Stimulated activated CD8-positive, alpha-beta memory T cell treated with anti-CD3 and anti-CD28 coated beads, Interleukin-2, amount 100 ng/mL, for 48 hours (primary cell): ENCODE measurements at places on chromosomes 5 and 9.

GRCh38 chr5:14781106-14781505 lies 90.5 kb downstream of the ANKH start:
- no peak for DNase-seq

DNA sequence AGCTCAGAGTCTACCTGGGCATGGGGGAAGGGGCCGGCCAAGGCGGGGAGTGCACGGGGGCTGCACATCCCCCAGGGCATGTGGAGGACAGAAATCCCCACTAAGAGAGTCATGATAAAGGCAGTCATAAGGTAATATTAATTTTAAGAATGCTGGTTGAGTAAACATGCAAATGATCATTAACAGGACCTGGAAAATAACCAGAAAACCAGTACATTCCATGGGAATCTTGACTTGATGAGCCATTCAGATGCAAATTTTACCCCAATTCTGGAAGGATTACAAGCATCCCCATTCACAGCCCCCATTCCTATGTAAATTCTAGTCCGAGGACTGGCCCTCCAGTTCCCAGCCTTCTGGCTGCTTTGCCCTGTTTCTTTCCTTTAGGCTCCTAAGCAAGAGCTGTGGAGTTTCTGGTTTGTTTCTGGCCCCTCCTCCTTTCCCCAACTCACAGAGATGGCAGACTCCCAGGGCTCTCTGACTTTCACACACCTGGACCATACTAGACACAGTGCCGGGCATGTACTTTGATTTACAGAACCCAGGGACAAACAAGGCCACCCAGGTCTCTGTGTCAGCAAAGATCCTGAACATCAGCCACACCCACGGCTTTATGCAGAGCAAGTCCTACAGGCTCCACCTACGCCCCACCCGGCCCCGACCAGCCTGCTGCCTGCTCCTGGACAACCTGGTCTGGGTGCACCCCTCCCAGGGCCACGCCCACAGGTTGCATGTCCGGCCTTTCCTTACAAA lies 62.7 kb downstream of the SEMA4D start:
- DNase-seq, result no peak

DNA sequence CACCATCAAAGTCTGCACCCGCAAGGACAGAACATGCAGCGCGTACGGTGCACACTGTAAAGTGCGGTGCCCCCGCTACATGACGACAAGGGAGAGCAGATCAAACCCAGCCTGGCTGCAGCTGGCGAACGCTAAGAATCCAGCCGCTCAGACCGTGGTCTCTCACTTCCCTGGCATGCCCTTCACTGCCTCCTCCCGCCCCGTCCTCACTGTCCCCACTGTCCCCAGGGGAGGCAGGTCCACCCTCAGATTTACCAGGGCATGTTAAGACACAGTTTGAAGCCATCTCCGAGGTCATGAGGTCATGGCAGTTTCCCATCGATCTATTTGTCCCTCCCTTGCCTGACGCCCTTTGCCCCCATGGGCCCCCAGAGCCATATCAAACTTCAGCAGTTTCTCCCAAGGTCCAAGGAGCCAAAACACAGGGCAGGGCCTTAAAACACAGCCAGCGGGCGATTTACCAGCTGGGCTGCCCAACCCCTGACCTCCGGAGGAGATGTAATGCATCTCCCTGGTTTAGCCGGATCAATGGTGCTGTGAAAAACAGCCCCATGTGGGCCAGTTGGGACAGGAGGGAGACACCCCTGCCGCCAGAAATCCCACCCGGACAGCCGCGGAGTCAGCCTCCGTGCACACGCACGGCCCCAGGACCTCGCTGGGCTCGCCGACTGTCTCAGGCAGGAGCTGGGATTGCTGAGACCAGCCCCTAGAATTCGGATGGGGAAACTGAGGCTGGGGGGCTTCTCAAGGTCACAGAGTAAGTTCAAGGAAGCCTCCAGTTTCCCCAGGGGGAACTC lies 52.3 kb upstream of the FUBP3 start:
- no peak for DNase-seq

GRCh38 chr5:106080535-106080934 lies 1590.2 kb downstream of the EFNA5 start:
- DNase-seq, result no peak

DNA sequence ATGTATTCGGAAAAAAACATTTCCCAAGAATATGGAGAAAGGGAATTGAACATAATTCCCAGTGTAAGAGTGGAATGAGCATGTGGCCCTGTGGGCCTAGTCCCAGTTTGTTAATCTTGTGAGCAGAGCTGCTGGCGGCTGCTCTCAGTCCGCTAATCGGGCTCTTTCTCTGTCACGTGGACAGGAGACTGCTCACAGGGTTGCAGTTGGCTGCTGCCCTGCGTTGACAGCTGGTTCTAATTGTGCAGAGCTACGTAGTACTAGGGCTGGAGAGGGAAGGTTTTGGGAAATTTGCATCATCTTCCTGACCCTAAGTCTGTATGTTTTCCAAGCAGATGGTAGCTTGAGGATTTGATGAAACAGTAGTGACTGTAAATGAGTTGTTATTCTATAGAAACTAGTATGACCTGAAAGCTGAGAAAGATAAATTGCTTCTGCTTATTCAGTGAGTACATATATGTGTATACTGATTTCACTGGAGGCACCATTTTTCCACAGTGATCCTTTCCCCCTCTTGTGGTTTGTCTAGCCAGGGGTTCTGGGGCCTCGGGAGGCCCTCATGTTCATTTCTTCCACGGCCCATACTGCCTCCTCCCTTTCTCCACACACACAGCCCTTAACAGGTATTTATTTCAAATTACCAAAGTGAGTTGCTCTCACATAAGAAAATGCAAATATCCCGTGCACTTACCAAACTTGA lies 100.6 kb downstream of the ANGPTL2 start:
- DNase-seq, result no peak

DNA sequence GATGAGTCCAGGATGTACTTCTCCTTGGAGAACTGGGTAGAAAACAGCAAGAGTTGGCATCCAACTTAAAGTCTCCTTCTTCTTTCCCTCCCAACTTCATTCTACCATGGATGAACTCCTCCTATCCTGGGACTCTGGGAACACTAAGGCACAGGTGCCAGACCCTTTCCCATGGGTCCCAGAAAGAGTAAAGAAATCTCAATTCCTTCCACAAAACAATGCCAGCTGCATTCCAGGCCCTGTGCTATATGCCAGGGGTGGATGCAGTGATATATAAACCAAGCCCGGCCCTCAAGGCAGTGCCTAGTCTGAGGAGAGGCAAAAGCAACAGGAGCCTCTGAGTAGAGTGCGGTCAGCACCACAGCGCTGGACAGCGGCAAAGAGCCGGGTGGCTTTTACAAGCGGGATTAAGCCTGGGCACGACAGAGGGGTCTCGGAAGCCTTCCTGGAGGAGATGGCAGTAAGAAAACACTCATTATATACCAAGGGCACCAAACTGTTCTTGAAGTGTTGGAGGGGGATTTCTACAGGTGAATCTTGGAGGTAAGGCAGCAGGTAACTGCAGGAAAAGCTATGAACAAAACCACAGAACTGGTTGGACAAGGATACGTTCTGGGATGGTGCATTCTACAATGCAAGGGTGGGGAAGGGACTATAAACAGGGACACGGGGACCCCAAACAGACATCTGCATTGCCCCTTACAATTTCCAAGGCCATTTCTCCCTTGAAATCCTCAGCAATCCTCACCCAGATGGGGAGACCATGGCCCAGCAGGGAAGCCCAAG lies 16.4 kb upstream of the TOR2A start:
- DNase-seq, result no peak

DNA sequence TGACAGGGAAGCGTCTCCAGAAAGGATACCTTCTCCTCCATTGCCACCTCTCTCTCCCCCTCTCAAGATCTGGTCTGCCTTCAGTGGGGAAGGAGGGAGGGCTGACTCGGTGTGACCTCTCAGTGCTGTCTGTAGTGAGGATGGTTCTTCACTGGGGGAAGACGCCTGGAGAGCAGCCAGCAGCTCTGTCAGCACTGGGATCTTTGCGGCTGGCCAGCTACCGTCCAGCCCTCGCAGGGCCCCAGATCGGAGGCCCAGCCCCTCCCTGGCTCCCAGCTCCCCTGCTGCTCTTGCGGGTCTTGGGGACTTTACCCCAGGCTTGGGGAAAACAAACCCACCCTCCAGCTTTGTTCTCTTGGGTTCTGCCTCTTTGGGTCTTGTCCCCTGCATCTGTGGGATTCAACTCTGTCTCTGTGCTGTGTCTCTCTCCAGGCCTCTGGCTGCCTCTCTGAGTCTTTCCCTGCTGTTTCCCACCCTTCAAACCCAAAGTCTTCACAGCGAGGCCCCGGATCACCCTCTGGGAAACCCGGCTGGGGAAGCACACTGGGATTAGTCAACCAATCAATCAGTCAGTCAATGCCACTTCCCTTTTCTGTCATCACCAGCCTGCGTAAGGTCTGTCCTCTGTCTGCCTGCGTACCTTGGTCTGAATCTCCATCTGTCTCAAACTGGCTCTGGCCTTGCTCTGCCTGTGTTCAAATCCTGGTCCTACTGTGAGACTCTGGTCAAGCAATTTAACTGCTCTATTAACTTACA lies 23.0 kb downstream of the FGF18 start:
- DNase-seq, result no peak

DNA sequence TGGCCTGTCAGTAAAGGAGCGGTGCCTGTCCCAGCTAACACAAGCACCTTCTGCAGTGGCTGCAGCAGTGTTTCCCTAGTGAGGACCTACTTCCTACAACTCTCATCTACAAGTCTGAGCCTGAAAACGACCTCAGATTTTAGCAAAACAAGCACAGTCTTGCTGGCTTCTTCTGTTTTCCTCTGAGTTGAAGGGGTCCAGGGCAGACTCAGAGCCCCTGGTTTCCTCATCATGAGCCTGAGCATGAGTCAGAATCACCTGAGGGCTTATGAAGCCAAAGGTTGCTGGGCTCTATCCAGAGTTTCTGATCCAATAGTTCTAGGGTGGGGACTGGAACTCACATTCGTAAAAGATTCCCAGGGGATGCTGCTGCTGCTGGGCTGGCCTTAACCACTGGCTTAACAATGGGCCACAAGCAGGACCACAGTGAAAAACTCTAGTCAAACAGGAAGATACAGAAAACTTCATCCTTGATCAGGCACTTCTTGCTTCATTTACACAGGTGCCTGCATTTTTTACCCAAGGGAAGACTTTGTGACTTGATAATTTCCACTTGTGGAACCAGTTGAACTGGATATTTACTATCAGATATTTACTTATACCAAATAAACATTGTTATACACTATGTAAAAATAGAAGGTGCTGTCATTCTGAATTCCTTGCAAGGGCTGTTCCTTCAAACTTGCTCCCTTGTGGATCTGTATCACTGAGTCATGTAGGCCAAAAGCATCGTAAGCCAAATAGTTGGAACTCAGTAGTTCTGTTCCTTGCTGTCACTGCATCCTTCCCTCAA lies 4.3 kb upstream of the ACER2 start:
- no peak for DNase-seq

DNA sequence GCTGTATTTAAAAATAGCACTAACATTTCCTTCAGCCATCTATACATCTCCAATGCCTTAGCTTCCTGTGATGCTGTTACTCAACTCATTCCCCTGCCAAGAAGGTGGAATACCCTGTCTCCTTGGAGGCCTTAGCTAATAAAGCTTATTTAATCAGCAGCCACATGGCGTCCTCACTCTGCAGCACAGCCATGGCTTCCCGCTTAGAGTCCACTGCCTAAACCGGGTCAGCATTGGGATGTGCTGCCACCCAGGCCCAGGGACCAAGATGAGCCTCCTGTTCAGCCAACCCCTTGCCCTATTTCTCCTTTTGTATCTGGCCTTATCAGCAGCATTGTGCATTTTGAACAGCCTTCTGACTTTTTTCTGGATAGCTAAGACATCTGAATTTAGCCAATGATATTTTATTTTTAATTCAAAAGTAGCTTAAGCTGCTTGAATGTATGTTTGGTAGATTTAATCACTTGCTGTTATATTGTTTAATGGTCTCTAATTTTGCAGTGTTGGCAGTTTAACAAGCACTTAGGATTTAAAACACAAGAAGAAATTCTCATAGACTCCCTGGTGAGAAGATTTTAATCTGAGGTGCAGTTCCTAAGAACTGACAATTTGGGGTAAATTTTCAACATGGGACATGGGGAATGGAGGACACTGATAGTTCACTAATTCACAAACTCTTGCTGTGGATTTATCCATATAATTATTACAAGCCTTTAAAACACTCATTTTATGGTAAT lies 113.0 kb downstream of the RPS23 start:
- no peak for DNase-seq

DNA sequence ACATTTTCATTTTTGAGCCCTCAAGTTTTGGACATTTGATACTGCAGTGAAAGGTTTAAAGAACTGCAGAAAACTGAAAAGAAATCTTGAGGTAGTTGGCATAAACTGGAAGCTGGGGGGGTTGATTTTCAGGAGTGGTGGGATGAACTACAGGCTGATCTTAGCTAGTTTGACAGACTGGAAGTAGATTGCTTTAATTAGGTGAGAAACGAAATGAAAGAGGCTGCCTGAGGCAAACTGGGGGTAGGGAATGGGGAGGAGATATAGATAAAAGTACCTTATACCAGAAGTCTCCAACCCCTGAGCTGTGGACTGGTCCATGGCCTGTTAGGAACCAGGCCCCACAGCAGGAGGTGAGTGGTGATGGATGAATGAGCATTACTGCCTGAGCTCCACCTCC lies 101.4 kb upstream of the SPEF2 start:
- no peak for DNase-seq

GRCh38 chr5:66362687-66363086 lies 218.6 kb downstream of the SREK1 start:
- no peak for DNase-seq

GRCh38 chr9:109454601-109455155 lies 43.4 kb downstream of the PTPN3 start:
- no peak for DNase-seq

DNA sequence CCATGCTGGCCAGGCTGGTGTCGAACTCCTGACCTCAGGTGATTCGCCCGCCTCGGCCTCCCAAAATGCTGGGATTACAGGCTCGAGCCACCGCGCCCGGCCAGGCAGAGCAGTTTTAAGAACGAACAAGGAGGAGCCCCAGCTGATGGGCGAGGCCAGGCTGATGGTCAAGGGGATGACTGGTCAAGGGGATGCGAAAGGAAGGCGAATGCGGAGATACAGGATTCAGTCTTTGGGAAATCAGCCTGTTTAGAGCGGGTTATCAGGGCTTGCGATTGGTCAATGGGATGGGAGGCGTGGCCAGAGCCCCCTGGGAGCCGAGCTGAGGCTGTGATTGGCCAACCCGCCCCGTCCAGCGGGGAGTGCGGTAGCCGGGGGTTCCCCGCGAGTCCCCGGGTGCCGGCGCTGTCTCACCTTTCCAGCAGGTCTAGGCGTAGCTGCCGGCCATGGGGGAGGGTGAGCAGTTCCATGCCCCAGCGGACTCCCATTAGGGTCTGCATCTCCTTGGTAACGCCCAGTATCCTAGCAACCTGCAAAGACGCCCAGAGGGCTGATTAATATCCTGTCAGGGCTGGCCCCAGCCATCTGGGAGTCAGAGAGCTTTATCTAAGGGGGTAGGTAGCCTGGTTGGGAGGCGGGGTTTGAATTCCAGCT lies 7.5 kb upstream of the TOR2A start:
- DNase-seq, result no peak

- no peak for DNase-seq
These were observed 9.1 kb upstream of the MVB12B start for GRCh38 chr9:126317513-126317912.

- DNase-seq, result no peak
These were observed 244.2 kb upstream of the RIOK2 start for GRCh38 chr5:97427235-97427634.
